ENCODE measurements at places on chromosomes 6 and 20.

DNA sequence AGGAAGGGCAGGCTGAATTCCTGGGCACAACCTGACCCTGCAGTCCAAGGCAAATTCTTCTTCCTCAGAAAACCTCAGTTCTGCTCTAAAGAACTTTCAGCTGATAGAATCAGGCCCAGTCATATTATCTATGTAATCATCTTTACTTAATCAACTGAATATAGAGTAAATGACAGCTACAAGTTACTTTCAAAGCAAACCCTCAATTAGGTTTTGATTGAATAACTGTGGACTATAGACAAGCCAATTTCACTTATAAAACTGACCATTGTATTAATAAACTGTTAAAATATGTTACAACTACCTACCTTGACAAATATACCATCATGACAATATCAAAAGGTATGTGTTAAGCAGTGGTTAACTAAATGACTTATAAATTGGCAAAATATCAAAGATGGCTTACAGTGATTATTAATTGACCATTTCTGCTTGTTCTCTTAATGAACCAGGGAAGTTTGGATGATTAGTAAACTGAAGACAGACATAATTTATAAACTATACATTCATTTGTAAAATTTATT lies 46.1 kb upstream of the ADGRF5 start:
- no peak for DNase-seq

GRCh38 chr6:83514466-83514865 lies 2.1 kb downstream of the PRSS35 start:
- DNase-seq: no peak

- no peak for DNase-seq
Observed at GRCh38 chr20:63382551-63383300, 21.6 kb upstream of the CHRNA4 start.

DNA sequence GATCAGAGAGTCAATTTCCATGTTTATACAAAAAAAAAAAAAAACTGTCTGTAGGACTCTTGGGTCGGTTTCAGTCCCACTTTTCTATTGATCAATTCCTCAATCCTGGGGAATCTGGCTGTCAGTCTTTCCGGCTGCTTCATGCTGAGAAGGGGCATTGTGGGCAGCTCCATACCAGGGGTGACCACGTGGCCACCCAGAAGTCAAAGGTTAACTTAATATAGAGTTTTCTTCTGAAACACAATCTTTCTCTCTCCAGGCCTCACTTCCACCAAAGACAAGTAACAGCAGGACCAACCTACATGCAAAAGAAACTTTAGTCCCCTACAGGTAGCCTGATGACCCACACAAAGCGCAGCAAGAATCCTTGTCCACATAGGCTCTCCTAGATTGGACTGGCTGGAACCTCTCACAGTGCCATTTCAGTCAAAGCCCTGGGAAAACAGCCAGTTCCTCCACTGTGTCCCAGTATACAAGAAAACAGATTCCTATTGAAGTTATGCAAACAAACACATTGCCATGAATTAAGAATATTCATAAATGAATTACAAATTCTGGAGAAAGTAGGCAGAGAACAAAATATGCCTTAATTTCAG lies 18.5 kb upstream of the SERPINB9 start:
- DNase-seq: no peak
